ENCODE measurements at places on chromosomes 2 and 18.

DNA sequence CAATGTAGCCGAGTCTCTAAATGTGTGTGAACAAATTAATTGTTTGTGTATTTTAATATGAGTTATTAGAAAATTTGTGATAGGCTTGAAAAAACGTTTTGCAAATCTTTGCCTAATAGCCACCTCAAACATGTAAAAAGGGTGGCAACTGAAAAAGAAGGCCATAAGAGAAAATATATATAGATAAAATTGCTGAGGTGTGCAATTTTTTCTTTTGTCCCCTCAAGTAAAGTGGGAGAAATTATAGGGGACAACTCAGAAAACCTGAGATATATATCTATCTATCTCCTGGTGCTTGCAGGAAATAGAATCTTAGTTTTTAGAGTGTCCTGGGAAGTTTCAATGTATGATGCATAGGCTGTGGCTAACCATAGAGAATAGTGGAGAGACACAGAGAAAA lies 201.4 kb upstream of the LRP1B start:
- DNase-seq = no peak

GRCh38 chr2:46095830-46096229 lies 201.4 kb upstream of the EPAS1 start:
- no peak for DNase-seq

DNA sequence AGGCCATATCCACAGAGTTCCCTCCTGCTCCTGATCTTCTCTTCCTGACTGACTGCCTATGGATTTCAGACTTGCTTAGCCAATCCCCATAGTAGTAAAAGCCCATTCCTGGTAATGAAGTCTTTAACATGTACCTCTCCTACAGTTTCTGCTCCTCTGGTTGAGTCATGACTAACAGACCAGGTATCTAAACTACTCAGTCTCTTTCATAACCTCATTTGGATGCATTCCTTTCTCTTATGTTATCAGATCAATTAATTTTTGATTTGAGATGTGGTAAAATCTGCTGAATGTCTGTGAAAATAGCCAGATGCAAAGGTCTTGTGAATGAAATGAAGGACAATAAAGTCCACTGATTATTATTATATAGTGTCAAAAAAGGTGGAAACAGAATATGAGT lies 198.0 kb downstream of the NBAS start:
- DNase-seq = no peak

- peak; percentile 51 for DNase-seq
Observed at GRCh38 chr2:106638043-106638442, 150.9 kb downstream of the CD8B2 start.

DNA sequence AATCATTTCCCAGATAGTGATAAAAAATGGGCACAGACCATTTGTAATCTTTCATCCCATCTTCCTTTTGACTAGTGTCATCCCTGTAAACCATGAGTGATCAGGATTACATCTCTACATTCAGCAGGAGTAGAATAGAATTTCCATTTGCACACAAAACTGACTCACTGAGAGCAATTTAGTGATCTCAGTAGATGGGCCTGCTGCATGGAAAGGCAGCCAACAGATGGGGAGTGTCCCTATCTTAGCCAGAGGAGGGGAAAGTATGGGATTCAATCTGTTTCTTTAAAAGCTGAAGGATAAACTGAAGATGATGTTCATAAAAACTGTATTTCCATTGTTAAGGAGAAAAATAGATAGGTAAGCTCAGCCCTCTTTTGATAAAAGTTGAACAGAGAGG lies 441.7 kb downstream of the ZNF521 start:
- DNase-seq = no peak

DNA sequence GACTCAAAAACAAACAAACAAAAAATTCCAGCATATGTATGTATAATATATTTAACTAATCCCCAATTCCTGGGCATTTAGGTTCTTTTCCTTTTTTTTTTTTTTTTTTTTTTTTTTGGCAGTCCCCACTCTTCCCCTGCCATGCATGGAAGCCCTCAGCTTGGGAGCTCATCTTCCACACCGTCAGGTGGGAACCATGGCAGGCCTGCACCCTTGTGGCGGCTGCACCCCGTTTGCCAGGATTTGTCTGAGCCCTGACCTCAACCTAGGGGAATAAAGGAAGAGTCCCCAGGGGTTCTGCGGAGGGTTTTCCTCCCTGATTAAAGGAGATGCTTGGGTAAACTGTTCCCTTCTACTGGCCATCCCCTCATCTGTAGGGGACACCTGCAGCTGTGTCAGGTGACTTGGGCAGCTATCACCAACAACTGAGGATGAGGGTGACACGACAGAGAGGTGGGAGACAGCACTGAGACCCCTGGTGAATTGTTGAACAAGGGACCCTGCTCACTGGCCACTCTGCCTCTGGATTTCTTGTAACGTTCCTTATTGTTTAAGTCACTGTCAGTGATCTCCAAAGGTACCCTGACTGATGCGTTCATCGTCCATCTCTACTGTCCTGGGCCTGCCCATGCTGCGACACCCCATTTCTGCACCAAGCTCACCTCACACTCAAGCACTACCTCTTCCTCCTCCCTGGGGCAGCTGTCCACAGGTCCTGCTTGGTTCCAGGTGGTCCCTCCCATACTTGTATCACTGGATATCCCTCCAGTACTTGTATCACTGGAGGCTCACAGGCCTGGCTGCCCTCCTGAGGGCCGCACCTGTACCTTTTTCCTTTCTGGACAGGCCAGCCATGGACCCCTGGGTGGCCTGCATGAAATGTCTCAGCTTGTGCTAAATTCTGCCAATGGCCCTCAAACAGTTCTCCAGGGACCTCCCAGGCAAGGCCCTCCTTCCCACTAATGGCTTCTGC lies 14.5 kb downstream of the TMEM185B start:
- no peak for DNase-seq

- DNase-seq = peak; percentile 95
Observed at GRCh38 chr18:10726198-10727068, 200.6 kb downstream of the NAPG start.

DNA sequence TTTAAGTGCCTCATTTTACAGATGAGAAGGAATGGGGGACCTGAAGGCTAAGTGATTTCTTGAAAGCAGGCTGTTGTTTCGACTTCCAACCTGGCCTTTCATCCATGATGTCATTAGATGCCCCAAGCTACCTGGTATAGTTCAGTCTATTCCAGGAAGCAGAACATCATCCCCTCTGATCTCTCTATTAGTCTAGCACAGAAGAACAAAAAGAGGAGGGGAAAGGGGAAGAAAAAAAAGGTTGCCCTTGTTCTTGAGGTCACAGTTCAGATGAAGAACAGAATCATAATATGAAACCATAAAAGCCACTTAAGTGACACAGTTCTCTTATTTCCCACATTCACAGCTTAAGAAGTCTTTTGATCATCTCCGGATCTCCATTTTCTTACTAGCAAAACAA lies 386.2 kb upstream of the HNRNPA3 start:
- DNase-seq = no peak

- DNase-seq = no peak
Observed at GRCh38 chr2:168495524-168495923, 39.5 kb downstream of the CERS6 start.

DNA sequence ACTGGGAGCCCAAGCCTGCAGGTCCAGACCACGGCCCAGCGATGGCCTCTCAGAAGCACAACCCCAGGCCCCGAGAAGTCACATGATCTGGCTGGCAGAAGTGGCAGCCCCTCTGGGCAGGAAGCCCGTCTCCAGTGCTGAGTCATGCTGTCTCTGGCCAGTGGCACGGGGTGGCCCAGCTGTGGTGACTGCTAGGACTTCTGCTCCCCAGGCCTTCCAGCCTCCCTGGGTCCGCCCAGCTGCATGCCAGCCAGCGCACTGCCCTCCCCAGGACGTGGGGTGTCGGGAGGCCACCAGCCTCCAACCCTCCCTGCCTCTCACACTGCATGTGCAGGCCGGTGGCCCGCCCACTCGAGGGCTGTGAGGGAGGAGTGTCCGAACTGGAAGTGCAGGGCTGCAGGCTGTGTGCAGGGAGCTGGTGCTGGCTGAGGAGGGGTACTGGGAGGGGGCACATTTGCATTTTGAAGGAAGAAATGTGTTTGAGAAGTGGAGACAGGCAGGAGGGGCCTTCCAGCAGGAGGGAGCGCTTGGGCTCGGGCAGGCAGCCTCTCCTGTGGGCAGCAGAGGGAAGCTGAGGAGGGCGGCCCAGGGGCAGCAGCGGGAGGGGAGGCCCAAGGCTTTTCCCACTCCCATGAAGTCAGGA lies 17.0 kb upstream of the HPCAL1 start:
- peak; percentile 14 for DNase-seq

DNA sequence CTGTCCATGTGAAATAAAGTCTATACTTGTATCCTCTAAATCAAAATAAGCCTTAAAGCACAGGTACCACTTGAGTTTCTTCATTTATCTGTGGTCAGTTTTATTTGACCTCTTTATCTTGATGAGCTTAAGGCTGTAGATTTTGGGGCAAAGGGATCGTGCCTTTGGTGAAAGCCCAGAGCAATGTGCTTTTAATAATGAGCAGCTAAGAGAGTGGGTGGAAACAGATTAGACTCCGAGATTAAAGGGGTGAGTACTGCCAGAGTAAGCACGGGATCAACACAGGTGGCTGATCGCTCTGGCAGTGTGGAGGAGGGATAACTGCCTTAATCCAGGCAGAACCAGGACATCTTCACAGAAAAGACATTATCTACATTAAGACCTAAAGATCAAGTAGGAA lies 280.4 kb downstream of the TDRD15 start:
- DNase-seq = no peak

GRCh38 chr2:174331595-174332216 lies 3.0 kb upstream of the SP9 start:
- DNase-seq = no peak

DNA sequence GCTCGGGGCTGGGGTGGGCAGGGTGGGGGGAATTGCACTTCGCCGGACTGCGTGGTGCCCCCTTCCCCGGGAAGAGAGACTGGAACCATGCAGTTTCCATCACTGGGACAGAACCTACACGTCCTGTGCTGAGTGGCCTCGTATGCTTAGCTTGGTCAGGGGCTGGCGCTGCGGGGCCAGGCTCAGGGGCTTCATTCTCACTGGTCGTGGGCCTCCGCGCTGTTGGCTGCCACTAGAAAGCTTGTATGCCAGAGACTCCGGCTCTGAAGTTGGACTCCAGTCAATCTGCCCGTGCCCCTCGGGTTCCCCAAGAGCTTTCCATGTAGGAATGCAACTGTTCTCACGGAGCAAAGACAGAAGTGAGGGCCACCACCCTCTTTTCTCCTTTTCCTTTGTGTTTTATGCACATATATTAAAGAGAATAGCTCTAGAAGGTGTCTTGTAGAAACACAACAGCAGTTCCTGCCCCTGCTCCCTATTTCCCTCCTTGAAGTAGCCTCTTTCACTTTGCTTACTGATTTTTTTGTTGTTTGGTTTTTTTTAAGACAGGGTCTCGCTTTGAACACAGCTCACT lies 64.0 kb upstream of the YWHAQ start:
- DNase-seq = no peak

DNA sequence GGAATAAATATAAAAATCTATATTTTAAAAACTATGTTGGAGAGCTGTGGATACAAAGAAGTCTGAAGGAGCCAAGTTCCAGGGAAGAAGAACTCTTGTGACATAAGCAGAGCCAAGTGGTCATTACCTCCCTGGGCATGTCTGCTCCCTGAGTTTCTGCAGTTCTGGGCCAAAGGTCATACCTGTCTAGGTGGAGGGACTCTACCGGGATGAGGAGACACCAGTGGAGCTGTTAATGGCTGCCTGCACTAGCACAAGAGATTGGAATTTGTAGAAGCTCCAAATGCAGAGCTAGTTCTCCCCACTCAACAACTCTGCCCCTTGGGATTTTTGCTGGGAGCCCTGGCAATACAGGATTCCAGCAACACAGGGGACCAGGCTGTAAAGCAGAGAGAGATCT lies 89.8 kb downstream of the ARHGAP28 start:
- no peak for DNase-seq

DNA sequence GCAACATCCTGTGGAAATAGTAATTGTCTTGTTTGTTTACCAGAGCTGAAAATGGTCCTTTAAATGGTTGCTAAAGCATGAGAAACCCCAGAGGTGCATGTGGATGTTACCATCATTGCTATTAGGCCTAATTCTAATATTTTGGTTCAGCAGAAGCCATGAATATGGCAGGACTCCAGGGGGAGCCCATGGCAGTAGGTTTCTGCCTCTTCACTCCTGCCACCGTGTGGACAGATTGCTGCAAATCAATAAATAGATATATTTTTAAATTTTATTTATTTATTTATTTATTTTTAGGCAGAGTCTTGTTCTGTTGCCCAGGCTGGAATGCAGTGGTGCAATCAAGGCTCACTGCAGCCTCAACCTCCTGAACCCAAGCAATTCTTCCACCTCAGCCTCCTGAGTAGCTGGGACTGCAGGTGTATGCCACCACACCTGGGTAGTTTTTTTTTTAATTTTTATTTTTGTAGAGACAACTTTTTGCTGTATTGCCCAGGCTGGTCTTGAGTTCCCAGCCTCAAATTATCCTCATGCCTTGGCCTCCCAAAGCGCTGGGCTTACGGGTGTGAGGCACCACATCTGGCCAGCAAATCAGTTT lies 54.9 kb upstream of the CAPN13 start:
- DNase-seq = peak; percentile 69

DNA sequence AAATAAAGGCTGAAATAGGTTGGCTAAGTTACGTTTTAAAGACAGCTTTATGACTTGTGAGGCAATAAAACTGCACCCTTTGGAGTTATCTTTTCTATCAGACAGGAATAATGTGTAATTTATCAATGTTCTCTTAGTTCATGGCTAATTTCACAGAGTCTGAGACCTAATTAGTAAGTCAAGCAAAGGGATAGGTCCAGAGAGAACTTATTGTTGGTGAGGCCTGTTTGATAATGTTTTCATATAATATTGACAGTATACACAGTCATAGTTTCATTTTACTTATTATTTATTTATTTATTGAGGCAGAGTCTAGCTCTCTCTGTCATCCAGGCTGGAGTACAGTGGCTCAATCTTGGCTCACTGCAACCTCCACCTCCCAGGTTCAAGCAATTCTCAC lies 1.9 kb upstream of the IL36RN start:
- DNase-seq = no peak

DNA sequence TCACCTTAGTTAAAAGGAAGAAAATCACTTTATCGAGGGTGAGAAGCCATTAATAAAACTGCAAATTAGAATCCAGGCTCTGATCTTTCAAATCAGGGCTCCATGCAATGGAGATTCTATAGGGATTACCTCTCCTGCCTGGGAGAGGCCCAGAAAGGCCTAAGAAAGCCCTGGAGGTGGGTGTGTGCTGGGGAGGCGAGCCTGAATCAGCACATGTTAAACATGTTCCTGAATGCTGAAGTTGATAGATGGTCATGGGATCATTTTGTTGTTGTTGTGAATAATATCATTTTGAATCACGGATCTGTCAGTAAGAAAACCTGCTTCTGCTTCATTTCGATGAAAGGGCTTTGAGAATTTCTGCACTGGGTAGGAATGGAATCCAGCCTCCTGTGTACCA lies 254.3 kb downstream of the ACKR3 start:
- DNase-seq = no peak

Measured in COR-L47 (cell line).